COR-L47 (cell line): ENCODE measurements at places on chromosomes 2 and 18.

DNA sequence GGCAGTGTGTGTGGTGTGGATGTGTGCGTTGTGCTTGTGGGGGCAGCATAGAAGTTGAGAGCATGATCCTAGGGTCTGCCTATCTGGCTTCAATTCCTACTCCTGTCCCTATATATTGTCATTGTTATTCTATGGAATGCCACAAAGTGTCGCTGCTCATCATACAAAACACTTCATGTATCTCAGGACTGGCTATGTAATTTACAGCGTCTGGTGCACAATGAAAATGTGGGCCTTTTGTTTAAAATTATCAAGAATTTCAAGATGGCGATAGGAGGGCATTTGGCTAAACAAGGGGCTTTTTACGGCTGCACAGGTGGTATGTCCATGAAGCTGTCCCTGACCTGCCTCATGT, 3.4 kb downstream of the SERPINB2 start:
- DNase-seq, result peak; percentile 5

GRCh38 chr2:8538531-8538930, 143.3 kb upstream of the ID2 start:
- DNase-seq, result no peak

- DNase-seq, result no peak
Measured at GRCh38 chr18:55830544-55830943, 242.6 kb upstream of the TCF4 start.

GRCh38 chr2:137252934-137253333, 487.6 kb downstream of the THSD7B start:
- no peak for DNase-seq

GRCh38 chr2:88967844-88968243, 276.4 kb downstream of the RPIA start:
- peak; percentile 11 for DNase-seq

GRCh38 chr2:152813351-152813750, 94.9 kb downstream of the ARL6IP6 start:
- DNase-seq, result no peak

DNA sequence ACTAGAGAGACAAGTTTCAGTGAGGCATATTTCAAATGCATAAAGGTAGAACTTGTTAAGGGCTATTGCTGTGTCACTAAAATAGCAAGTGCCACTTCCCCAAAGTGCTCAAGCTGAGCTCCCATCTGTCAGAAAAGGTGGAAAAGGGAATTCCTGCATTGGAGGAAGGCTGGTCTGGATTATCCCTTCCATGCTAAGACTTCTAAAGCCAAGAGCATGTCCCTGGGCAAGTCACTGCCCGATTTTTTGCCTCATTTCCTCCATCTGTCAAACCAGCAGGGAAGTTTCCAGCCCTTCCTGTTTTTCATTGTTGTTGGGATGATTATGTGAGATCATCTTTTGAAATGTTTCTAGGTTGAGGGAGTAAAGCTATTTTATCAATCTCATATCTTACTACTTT, 175.5 kb downstream of the SETBP1 start:
- DNase-seq, result no peak

GRCh38 chr2:127175041-127175721, 44.9 kb downstream of the CYP27C1 start:
- peak; percentile 34 for DNase-seq

- peak; percentile 73 for DNase-seq
Measured at GRCh38 chr18:48983793-48984437, 33.1 kb upstream of the SMAD7 start.

DNA sequence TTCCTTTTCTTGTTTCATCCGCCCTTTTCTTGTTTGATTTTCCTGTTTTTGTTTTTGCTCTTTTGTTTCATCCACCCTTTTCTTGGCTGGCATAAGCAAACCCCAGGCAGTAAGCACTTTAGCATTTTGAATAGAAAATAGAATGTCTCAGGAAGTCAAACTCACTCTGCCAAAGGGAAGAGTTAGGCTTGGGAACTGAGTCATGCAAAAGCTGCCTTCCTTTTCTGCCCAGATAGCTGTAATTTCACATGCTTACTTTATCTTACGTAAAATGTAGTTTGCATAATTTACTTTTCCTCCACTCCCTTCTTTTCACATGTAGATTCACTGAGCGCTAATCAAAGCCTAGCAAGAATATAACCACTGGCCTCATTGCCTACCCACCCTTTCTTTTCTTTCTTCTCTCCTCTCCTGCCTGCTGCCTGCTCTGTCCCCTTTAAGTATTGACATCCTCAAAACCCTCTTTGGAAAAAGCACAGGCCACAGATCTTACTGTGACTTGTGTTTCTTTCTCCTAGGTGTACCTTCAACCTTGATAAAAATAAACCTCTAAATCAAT, 48.4 kb downstream of the CNGA3 start:
- no peak for DNase-seq

DNA sequence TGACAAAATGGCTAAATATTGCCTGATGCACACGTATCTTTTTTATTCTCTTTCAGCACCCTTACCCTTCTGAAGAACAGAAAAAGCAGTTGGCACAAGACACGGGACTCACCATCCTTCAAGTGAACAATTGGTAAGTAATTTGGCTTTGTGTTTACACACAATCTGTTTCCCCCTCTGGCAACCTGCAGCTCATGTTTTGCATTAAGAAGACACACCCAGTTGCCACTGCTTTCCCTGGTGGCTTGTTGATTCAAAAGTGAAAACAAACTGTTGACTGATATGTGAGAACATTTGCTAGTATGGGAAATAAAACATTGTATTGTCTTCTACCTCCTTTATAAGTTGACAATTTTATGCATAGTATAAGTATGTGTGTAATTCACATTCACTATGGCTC, 113.0 kb downstream of the MEIS1 start:
- peak; percentile 82 for DNase-seq

DNA sequence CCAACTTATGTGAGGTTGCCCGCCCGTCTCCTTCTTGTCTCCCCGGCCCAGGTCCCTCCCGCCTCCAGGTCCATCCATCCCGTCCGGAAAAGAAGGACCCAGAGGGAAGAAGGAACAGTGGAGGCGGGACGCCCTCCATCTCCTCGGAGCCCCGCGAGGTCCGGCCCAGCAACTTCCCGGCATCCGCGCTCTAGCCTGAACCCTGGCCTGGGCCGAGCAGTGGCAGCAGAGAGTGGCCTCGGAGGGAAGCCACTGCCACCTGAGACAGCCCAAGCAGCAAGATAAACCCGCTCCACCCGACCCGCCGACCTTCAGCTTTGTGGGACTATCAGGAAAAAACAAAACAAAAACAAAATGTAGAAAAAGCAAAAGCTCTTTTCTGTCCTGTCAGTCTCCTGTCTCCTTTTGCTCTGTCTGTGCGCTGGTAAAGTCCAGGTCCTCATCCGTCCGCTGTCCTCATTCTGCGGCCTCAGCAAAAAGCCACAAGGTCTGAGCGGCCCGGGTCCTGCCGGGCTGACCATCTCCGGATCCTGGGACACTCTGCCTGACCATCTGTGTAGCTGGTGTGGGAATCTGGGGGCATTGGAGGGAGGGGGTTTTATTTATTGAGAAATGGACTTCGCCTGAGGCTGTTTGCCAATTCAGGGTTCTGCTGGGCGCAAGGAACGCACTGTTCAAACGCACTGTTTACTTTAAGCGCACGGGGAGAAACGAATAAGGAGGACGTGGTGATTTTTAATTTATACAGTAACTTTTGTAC, 3.1 kb downstream of the DLX1 start:
- no peak for DNase-seq

DNA sequence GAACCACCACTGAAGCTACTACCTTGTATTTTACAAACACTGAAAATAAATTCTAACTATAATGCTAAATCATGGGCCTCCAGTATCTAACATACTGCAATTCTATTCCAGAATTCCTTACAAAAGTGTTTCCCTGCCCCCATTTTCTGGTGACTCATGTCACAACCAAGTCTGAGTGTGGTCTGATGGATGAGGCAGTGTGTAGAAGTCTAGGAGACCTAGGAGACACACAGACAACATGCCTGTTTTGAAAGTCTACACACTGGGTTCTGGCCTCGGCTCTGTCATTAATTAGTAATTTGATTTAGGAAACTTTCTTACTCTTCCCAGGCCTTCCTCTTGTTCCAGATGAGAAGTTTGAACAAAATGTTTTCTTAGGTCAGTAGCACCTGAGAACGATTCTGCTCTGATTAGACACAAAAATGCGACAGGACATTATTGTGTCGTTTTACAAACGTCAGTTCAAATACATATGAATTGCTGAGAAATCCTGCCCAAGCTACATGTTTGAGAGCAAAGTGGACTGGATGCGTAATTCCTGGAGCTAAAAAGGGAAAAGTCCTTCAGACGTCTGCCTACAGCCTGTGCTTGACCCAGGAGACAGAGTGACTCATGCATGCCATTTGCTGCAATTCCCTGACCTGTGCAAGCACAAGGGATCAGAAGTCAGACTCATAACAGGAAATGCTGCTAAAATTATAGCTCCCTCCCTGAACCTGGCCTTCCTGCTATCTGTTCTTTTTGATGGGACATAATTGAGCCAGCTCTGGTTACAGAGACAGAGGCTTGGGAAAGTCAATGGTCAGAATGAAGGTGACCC, 494.4 kb downstream of the SOX11 start:
- DNase-seq, result no peak

DNA sequence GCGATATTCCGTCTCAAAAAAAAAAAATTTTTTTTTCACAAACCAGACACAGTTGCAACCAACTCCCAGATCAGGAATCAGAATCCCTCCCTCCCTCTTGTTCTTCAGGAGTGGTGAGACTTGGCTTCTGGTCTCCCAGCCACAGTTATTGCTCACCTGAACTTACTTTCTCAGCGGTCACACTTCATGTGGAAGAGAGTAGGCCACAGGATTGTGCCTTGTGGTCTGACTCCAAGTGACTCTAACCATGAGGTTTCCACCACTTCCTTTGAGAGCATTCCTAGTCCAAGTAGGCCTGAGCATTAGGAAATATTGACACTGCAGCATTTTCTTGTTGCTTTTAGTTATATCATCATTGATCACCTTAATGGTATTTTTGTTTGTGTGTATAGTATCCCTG, 12.1 kb downstream of the FMNL2 start:
- no peak for DNase-seq

DNA sequence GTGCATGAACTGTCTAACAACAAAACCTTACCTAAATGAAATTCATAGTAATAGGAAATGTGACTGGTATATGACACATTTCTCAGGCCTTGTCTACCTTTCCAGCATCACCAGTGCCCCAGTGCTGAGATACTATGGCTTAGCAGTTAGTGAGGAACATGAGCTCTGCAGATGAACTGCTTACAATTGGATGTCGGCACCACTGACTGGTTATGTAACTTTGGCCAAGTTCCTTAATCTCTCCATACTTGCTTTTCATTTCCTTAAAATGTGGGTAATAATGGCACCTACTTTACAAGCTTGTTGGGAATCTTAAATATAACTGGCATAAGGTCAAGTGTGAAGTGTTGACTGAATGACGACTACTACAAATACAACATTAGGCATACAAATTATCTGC, 136.3 kb downstream of the OLA1 start:
- no peak for DNase-seq
